ENCODE measurements at places on chromosomes 5 and 9. TPM values are rescaled to one million over a fixed set of nuclear protein-coding genes. Genes with fewer than 3 reads are reported as not detected.

The ANXA2R gene
- total RNA-seq: 0.79 TPM

The GRM6 gene
- not detected for total RNA-seq

The DBH gene
- total RNA-seq: not detected

The PROB1 gene
- 3.6 TPM for total RNA-seq

The UQCRQ gene
- 197 TPM for total RNA-seq

The PELO gene
- total RNA-seq: 23.9 TPM

The CACFD1 gene
- 24.6 TPM for total RNA-seq

The PHF19 gene
- 18.5 TPM for total RNA-seq

DNA sequence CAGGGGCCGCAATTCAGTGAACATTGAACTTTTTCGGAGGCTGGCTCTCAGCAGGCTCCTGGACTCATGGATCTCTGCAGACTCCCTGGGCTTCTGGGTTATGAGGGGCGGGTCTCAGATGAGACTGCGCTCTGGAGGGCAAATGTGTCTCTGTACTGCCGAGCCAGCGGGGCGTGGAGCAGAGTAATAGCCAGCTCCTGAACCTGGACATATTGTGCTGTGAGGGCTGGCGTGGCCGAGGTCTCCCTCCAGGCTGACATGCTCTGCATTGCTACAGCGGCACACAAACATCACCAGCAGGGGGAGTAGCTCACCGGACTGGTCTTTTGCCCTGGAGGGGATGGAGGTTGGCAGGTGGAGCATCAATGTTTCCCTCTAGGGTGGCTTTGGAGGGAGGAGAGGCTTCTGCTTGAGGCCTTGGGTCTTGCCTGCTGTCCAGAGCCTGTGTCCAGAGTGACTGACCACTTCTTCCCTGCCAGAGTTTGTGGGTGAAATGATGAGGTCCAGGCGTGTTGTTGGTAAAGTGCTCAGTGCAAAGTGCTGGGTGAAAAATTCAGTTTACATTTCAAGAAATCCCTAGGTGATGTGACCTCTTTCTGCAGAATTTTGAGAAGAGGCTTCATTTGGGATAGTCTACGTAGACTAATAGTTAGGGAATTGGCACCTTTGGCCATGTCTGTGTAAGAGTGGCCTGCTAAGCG is 10.9 kb upstream of the GADD45G start:
- DNase-seq: no peak

DNA sequence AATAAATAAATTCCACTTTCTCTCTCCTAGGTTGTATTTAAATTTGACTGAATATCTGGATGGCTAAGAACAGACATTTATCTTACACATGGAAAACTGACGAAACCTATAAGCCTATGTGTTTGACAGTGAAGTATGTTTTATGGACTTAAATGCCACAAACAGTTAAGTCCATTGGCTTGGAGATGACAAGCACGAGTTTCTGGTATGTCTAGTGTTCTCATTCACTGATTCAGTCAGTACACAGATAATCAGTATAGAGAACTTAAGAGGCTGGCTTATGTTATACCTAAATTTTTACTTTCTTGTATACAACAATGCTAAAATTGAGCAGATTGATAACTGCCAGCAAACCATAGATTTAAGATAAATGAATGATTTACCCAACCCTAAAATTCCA is 38.9 kb downstream of the SNAPC3 start:
- DNase-seq: no peak

DNA sequence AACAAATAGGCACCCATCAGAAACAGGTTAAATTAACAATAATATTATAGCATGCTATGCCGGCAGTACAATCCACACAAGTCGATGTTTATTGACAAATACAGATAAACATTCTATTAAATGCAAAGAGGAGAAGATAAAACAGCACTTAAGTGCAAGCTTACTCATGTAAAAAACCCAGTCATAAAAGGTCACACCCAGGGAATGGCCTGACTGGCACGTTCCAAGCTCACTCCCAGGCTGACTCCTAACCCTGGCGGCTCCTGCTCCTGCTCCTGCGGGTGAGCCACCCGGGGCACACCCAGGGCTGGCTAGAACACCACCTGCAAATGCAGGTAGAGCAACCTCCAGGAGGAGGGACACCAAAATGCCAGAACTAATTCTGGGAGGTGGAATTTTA is 66.9 kb downstream of the SEMA4D start:
- DNase-seq: no peak

DNA sequence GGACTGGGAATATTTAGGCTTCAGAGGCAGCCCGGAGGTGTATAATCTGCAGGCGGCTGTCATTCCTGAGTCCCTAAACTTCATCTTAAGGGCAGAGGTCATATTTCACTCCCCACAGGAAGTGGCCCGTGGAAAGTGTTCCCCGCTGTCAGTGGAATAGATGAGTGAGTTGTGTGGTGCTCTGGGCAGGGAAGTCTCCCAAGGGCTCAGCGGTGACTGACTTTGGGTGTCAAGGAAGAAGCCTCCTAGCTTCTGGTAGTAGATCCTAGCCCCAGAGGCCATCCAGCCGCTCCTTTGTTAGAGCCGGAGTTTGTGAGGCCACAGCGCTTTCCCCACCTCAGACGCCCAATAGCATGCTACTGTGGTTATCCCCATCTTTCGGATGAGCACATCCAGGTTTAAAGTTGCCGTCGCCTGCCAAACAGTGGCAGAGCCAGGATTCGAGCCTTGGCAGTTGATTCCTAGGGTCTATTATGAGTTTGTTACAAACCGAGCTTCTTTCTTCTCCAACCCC is 38.9 kb upstream of the TIFAB start:
- no peak for DNase-seq

GRCh38 chr5:154603953-154604679 is 126.1 kb upstream of the HAND1 start:
- DNase-seq: peak; percentile 5

DNA sequence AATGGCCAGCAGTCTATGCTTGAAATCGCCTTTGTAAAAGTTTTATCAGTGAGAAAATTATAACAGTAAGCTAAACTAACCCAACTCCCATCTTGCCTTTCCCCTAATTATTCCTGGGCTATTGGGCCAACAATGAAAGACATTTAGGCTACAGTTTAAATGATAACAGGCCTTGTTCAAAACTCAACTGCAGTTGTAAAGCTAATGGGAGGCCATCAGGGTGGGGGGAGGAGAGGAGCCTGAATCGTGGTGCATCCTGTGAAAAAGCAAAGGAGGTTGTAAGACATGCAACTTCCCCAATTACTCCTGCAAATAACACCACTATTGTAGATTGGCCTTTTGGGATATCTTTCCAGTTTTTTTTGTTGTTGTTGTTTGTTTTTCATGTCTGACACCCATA is 53.8 kb downstream of the ACTL7B start:
- no peak for DNase-seq

DNA sequence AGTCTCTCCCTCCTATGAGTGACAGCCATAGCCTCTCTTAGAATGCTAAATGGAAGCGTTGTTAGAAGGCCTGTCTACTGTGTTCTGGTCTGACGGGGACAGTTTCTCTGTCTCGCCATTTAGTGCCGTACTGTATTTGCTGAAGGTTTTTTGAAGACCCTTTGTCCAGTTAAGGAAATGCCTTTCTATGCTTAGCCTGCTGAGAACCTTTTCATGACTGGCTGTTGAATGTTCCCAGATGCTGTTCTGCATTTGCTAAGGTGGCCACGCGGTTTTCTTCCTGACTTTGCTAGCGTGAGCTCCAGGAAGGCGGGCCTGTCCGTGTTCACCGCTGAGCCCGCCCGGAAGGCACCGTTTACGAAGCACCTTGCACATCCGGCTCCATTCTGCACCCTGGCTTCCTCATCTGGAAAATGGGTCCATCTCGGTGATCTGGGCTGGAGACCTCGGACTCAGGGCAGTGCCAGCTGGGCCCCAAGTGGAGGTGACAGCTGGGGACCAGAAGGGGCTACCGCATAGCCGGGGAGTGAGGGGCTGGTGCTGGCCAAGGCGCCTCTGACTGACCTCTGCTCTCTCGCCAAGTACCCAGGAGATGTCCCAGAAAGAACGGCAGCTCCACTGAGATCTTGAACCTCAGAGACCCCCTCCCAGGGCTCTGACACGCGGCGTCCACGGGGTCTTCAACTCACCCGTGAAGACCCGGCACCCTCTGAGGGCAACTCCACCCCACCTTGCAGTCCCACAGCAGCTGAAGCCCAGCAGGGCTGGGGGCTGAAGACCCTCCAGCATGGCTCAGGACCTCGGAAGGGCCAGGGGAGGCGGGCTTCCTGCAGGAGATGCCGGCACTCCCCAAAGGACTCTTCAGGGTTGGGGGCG is 52.5 kb upstream of the NKD2 start:
- no peak for DNase-seq

DNA sequence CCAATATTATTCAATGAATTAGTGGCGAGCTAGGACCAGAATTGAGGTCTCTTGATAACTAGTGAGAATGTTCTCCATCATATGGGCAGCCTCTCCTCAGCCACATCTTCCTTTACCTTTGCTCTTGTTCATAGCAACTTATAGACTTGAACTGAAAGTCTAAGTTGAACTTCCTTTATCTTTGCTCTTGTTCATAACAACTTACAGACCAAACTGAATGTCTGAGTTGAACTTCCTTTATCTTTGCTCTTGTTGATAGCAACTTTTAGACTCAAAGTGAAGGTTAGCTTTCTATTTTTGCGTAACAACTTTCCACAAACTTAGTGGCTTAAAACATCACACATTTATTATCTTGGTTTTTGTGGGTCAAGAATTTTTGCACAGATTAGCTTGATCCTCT is 146.4 kb upstream of the C9orf72 start:
- no peak for DNase-seq

DNA sequence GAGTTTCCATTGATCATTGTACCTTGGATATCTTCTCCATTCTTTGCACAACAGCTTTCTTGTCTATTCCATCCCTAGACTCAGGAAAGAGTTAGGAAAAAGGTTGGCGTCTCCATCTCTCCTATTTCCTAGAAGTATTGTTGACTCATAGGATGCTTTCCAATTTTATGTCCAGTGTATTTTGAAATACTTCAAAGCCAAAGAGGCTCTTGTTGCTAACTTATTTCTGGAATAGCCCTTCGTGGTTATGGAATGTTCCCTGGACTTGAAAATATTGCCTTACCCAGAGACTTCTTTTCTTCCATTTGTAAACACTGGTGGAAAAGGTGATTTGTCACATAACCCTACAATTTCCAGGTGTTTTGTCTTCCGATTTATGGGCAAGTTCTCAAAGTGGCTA is 402.3 kb upstream of the ZNF608 start:
- DNase-seq: no peak

DNA sequence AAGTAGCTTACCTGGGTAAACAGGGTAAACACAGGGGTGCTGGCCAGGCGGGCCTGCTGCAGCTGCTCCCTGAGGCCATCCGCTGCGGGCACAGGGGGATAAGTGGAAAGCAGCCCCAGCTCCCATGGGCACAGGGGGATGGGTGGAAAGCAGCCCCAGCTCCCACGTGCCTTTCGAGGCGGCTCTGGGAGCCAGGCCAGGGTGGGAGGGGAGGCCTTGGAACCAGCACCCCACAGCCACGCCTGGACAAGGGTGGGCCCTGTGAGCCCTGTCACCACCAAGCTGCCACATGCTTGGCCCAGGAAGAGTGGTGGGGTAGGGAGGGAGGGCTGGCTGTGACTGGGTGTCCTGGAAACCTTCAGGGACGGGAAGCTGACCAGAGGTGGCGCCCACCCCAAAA is 7.8 kb upstream of the CARD9 start:
- no peak for DNase-seq

GRCh38 chr5:124986667-124987066 is 240.2 kb upstream of the ZNF608 start:
- no peak for DNase-seq

- DNase-seq: no peak
Observed at GRCh38 chr5:122228728-122229392, 83.2 kb upstream of the SNCAIP start.

DNA sequence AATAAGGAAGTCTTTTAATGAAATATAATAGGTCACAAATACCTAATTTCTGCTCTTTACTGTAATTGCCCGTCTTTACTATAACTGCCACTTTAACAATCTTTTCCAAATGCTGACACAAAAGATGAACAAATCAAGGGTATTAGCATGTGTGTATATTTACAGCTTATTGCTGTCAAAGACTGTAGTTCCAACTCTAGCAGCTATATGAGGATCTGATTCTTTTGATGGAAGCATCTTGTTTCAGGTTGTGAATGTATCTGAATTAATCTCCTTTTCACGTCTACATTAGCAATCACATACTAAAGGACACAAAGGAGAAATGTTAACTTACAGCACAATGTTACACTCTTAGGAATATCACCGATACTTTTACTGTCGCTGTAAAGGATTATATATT is 27.9 kb downstream of the RFX3 start:
- no peak for DNase-seq

Data from kidney epithelial cell (primary cell).